ENCODE measurements at places on chromosomes 2 and 18.

DNA sequence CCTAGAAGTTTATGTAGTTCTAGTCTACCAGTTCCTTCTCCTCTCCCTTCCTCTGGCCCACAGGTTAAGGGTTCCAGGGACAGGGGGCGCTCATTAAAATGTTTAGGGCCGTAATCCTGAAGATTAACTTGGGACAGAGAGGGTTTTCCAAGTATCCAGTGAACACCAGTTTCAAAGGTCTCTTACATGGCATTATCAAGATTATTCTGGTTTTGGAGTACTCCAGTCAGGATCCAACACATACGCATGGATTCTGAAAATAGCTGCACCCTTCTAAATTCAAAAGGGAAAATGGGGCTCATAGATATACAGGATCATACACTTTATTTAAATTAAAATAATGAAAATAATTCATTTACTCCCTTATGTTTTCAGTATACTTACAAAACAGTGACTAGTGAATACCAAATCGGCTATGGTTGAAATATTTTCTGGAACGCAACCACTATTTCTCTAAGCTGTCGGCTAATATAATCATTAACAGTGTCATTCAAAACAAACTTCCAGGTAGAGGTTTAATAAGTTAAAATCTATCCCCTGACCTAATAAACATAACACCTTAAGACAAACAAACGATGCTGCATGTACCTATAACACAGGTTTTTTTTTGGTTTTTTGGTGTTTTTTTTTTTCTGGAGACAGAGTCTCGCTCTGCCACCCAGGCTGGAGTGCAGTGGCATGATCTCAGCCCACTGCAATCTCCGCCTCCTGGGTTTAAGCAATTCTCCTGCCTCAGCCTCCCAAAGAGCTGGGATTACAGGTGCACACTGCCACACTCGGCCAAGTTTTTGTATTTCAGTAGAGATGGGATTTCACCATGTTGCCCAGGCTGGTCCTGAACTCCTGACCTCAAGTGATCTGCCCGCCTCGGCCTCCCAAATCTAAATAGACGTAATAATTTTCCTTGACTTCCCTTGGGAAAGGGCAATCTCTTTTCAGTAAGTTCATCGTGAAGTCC, 44.7 kb downstream of the MGAT4A start:
- DNase-seq = no peak

- DNase-seq = no peak
These were observed 222.6 kb upstream of the CHAC2 start for GRCh38 chr2:53544871-53545558.

DNA sequence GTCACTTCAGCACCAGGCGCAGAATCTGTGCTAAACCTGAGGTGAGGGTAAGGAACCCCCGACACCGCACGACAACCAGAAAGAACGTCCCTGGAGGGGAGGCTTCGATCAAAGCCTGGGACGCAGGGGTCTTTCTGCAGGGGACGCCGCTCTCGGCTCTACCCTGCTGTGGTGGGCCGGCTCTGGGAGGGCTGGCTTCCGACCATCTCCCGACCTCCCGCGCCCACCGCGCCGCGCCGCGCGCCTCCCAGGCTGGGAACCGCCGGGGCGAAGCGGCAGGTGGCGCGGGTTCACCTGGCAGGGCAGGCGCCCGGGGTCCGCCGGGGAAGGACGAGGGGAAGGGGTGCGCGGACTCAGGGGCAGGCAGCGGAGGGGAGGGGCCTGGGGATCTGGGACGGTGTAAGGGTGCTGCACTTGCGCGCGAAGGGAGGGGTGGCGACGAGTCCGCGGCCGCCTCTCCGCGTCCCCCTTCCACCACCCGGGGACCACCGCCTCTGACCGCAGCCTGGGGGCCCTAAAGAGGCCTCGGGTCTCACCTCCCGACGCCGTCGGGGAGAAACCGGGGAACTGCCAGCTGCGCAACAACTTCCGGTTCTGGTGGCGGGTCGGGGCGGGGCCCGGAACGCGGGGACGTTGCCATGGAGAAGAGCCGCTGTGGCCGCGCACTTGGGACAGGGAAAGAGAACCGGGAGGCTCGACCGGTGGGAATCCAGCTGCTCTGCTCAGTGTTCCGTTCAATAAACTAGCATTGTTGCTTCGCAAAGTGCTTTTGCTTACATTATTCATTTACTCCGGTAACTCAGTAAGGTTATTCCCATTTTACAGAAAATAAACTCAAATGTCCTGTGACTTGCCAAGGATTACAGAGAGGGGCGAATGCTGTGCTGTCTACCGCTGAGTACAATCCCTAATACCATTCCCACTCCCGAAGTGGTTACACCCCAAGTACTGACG, at the start of gene ZNF396:
TSS of gene ZNF396 (minus strand) at position 596 of the 954 bp plus-strand sequence. CDS start 3,045 bp downstream, outside the sequence.
- DNase-seq = peak; percentile 47

GRCh38 chr2:97654309-97654708, 8.4 kb downstream of the COX5B start:
- no peak for DNase-seq

GRCh38 chr2:26898480-26899078, 50.6 kb downstream of the DPYSL5 start:
- no peak for DNase-seq

- no peak for DNase-seq
These were observed 13.3 kb upstream of the EHBP1 start for GRCh38 chr2:62692225-62692624.

DNA sequence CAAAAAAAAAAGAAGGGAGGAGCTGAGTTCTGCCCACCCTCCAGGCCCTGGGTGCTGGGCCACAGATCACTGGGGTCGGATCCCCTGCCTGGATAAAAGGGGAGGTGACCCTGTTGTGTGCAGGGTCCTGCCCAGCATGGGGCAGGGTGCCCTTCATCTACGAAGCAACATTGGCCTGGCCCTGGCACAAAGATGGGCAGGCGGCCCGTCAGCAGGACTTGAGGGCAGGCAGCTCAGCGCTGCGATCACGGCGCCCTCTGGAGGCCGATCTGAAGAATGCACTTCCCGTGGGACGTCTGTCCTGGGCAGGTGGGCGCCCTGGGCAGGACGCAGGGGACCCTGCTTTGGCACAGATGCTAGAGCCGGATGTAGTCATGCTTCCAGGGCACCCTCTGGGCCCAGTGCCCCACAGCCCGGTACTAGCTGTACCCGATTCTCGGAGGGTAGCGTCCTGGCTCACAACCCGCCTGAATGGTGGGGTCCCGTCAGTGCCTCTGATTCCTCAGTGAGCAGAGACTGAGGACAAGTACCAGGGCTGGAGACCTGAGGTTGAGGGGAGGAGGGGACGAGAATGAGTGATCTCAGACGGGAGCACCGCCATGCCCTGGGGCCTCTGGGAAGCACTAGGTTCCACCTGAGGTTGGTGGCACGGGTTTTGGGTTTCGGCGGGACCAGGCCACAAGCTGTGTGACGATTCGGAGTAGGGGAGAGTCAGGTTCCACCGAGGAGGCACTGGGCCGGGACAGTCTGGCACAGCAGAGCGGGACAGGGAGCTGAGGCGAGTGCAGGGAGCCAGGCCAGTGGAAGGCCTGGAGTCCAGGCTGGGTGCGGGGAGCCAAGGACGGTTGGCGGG, 18.0 kb downstream of the ARID5A start:
- DNase-seq = peak; percentile 64

GRCh38 chr2:237464757-237465391, 22.2 kb upstream of the MLPH start:
- no peak for DNase-seq

GRCh38 chr2:13917958-13918357, 714.6 kb upstream of the LRATD1 start:
- DNase-seq = no peak

- DNase-seq = no peak
These were observed 4.0 kb upstream of the CKAP2L start for GRCh38 chr2:112768432-112768831.

- DNase-seq = peak; percentile 81
These were observed 86.1 kb upstream of the PNPT1 start for GRCh38 chr2:55779459-55780421.

- peak; percentile 77 for DNase-seq
These were observed 31.4 kb upstream of the YPEL5 start for GRCh38 chr2:30115141-30115980.

- no peak for DNase-seq
These were observed at the start of gene SLC66A3 for GRCh38 chr2:11155381-11156035. SLC66A3 (plus strand) TSS chr2:11155467; CDS start chr2:11155547, 80 bp downstream.

DNA sequence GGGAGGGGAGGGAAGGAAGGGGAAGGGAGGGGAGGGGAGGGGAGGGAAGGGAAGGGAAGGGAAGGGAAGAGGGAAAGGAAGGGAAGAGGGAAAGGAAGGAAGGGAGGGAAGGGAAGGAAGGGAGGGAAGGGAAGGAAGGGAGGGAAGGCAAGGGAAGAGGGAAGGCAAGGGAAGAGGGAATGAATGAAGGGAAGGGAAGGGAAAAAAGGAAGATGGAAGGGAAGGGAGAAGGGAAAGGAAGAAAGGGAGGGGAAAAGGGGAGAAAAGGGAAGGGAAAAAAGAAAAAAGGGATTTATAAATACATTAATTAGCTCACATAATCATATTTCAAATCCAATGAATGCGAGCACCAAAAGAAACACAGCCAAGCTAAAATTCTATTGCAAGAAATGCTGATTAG, 202.9 kb upstream of the LRRTM4 start:
- DNase-seq = no peak

DNA sequence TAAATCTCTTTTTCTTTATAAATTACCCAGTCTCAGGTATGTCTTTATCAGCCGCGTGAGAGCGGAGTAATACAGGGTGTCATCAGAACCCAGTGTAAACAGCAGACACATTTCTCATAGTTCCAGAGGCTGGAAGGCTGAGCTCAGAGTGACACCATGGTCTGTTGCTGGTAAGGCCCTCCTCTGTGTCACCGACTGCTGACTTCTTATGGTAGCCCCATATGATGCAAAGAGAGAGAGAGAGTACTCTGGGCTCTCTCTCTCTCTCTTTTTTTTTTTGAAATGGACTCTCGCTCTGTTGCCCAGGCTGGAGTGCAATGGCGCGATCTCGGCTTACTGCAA, 60.0 kb downstream of the SNORC start:
- no peak for DNase-seq

DNA sequence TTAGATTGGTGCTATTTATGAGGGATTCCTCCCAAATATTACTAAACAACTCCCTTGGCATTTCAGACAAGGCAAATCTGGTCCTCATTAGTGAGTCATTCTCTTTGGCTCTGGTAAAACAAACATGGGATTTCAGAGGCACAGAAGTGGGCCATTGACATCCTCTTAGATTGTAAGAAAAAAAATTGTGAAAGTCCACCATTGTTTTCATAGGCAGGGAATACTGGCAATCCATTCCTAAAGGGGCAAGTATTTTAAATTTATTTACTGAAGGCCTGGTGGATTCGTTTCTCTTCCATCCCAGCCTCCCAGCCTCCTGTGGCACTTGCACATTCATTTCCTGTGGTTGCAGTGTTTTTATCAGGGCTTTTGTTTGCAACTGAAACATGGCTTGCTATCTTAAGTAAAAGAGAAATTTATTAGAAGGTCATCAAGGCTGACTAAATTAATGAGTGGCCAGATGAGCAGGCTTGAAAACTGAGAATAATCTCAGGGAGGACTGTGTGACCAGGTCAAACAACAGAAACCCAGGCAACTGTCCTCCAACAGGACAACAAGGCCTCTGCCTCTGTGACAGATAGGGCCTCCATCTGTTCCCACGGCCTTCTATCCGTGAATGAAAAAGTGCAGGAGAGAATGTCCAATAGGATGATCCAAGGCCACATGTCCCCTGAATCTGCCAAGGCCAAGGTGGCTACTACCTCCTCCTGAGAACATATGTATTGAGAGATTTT, 23.1 kb upstream of the TNFAIP6 start:
- no peak for DNase-seq

GRCh38 chr2:204004912-204005311, 68.3 kb downstream of the ICOS start:
- no peak for DNase-seq

DNA sequence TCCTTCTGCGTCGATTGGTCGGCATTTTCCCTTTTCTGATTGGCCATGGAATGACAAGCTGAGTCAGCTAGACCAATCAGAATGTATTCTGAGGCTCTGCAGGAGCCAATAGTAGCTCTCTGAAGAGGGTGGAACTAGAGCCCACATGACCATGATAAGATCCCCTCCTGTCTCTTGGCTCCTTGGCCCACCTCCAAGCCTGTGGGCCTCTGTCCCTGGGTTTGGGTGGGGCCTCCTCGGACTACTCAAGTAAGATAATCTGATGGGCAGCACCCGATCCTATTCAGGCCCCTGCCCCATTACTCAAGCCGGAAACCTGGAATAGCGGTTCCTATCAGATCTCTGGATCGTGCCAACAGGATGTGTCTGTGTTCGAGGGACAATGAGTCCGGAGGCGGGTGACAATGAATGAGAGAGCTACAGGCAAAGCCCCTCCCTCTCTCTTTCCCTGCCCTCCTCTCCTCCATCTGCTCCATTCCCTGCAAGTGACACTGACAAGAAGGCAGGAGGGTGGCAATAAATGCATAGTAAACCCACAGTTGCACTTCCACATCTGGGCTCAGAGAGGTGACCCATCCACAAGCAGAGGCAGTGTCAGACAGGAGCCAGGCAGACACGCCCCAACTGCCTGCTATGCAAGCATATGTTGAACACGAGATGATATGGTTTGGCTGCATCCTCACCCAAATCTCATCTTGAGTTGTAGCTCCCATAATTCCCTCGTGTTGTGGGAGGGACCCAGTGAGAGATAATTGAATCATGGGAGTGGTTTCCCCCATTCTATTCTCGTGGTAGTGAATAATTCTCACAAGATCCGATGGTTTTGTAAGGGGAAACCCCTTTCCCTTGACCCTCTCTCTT, 114.7 kb downstream of the TNS1 start:
- no peak for DNase-seq

DNA sequence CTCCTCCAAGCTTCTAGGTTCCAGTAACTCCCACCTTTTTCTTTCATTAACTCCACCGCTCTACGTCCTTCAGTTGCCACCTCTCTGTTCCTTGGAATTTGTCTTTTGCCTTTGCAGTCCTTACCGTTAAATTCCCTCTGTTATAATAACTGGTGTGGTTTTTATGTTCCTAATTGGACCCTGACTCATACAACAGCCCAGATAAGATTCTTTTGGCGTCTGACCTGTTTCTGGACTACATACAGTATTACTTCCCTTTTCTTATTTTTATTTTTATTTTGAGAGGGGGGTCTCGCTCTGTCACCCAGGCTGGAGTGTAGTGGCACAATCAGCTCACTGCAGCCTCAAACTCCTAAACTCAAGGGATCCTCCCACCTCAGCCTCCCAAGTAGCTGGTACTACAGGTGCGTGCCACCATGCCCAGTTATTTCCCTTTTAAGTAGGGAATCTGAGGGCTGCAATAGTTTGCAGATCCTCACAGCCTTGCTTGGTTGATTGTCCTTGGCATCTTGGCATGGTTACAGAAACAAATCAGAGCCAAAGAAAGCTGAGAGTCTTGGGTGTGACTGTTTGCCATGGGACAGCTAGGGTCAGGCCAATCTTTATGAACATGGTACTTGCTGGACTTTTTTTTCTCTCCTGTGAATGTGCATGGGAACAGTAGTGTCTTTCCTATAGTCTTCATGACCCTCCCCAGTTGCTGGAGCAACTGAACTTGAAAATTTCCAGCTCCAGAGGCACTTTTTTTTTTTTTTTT, 22.0 kb downstream of the TCF23 start:
- no peak for DNase-seq

- DNase-seq = no peak
These were observed 286.2 kb downstream of the ARL6IP6 start for GRCh38 chr2:153004627-153005026.

GRCh38 chr2:46858702-46859090, 56.9 kb downstream of the MCFD2 start:
- DNase-seq = no peak
